ENCODE measurements at places on chromosomes 11 and 22. TPM values are rescaled to one million over a fixed set of nuclear protein-coding genes. Genes with fewer than 3 reads are reported as not detected.

KRTAP5-8 gene
- polyA plus RNA-seq: 0.05 TPM

OR52E4 gene
- polyA plus RNA-seq: not detected

CDCA5 gene
- 13.5 TPM for polyA plus RNA-seq

CRYBB3 gene
- polyA plus RNA-seq: 0.60 TPM

SLC22A6 gene
- not detected for polyA plus RNA-seq

- DNase-seq: no peak
Observed at GRCh38 chr11:113147249-113147648, 167.1 kb upstream of the TTC12 start.

DNA sequence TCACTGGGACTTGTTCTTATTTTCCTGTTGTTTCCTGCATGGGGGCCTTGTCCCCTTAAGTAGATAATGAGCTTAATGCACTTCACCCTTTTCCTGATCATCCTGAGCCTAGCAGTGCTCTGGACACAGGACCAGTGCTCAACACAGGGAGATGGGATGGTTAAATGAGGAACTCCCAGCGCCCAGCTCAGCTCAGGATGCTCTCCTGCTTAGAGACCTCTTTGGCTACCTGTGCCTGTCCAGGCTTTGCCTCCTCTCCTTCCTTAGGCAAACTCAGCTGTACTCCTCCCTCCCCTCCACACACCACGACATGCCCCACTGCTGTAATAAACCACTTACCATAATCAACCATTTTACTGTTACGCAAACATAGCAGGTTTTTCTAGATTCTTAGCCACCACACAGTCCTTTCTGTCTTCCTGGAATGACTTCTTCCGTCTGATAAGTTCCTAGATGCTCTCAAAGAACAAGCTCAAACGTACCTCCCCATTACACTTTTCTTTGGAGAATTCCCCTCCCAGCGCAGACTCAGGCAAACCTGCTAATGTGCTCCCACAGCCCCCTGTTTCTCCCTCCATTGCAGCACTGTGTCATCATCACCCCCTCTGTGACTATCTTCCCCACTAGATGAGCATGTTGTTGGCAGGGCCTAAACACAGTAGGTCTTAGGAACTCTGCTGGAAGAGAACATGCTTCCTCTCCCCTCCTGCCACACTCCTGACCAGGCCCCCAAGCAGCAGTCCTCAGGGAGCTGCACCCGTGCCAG is 113.6 kb downstream of the MICAL2 start:
- no peak for DNase-seq

DNA sequence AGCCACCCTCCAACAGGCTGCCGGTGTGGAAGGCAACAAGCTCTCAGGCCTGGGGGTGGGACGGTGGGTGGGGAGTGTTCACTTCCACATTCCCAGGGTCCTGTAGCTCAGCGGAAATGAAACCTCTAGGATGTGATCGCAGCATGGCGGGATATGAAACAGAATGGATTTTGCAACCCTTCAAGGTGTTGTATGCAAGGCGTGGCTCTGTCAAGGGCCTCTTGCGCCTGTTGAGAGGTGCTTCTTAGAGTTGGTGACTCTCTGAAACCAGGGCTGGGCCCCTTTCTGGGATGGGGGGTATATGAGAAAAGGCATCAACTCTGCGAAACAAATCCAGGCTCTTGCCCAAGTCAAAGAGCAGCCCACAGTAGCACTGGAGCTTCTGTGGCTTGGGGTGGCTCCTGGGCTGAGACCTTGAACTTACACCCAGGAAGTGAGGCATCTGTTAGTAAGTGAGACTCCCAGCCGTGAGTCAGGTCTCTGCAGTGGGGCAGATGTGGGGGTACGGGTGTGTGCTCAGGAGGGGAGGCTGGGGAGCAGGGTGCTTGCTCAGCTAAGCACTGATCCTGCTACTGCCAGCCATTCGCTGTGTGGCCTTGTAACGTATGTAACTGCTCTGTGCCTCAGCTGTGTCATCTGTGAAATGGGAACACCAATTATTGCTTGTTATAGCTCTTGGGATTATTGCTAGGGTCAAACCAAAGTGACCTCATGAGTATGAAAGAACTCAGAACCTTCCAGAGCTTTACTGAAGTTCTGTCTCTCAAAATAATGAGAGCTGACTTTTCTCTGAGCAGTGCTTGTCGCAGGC is 28.3 kb downstream of the NECTIN1 start:
- peak; percentile 35 for DNase-seq

Measured in HepG2 (cell line).